ENCODE measurements at places on chromosomes 16 and 17.

- DNase-seq, result no peak
These were observed 5.5 kb downstream of the VPS4A start for GRCh38 chr16:69316595-69317034.

GRCh38 chr17:81109957-81110356, 55.4 kb upstream of the PVALEF start:
- no peak for DNase-seq

DNA sequence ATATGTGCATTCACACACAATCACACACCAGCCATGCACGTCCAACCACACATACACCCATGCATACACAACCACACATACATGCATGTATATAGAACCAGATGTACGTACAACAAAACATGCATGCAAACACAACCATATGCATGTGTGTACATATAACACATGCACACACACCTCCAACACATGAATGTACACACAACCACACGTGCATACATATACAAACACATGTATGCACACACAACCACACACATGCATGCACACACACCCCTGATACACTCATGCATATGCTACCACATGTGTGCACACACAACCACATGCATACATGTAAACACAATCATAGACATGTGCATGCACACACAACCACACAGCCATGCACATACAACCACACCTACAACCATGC, 52.0 kb upstream of the SDK2 start:
- DNase-seq, result no peak

DNA sequence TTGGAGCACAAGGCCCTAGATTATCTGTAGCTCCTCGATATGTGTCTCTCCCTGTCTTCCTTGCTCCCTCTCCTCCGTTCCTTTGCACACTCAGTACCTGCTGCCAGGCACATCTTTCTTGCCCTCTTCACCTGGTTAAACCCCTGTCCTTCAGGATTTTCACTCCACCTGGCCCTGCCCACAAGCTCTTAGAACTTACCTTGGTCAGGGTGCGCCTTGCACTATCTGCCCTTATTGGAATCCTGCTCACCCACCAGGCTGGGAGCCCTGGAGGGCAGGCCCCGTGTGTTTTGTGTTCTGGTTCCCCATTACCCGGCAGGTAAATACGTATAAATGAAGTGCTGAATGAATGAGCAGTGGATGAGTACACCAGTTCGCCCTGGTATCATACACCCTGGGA, 54.6 kb downstream of the MARCHF10 start:
- DNase-seq, result no peak

DNA sequence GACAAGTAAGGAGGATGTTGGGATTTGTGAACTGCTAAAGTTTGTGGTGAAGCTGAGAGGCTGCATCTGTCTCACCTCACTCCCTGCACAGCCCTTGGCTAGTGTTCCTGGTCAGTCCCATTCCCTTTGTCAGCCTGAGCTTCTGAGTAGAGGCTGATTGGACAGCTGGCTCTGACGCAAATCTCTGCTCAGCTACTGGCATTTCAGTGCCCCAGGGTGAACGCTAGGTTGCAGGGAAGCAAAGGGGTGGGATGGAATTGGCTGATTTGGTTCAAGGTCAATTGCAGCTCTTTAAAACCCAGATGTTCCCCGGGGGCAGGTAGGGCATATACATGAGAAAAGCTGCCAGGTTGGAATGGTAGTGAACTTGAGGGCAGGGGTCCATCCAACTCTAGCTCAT, 23.1 kb upstream of the CNOT1 start:
- DNase-seq, result no peak

DNA sequence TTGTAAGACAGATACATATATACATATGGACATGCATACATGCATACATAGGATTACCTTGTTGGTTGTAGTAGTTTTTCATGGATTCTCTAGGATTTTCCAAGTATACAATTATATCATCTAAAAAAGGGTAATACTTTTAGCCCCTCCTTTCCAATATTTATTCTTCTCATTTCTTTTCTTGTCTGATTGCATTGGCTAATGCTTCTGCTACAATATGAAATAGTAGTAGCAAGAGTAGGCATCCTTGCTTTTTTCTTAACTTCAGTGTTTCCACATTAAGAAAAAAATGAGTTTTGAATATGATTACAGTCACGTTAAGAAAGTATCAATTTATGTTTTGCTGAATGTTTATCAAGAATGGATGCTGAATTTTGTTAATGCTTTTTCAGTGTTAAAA, 58.0 kb downstream of the RBFOX3 start:
- DNase-seq, result no peak

GRCh38 chr16:3187798-3188674, at the start of gene OR1F1:
Gene OR1F1 (plus strand): TSS chr16:3188204.
- no peak for DNase-seq

All from epithelial cell of prostate (primary cell).